ENCODE measurements at places on chromosomes 6 and 20.

DNA sequence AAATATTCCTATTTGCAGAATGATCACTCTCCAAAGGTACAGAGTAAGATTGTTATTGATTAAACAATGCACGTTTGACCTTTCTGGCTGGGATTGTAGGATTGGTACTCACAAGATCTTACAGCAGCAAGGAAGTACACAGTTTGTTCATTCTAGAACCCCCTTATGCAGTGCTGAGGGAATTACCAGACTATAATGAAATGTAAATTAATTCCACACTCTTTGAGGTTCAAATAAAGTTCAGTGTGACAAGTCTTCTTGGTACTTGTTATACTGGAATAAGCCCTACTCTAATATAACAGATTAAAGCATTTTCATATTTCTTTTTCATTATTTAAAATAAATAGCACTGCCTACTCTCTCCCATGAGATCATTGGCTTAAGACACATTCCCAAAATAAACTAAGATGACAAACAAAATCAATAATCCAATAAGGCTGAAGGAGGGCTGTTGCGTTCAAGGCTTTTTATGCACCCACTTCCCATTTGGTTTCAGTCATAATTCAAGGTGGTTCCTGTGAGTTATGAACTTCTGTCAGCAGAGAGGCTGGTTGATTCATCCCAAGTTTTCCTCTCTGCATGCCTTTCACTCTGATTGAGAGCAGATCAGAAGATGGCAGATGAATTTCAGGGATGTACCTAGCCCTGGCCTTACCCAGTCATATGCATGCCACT is 881.5 kb downstream of the C6orf118 start:
- DNase-seq = no peak

DNA sequence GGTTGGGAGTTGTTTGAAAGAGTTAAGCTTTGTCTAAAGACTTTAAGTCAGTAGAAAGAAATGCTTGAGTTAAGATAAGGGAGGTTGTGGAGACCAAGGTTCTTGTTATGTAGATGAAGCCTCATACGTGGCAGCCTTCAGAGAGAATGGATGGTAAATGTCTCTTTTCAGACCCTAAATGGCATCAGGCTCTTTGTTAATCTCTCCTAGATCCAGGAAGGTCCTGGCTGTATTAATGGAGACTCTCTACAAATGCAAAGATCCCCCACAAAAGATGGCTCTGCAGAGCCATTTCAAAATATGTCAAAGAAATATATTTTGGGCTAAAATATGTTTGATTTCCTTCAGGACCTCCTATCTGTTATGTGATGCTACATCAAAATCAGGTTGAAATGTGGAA is 161.6 kb downstream of the ADAT2 start:
- no peak for DNase-seq

GRCh38 chr6:16837217-16837972 is 76.1 kb upstream of the ATXN1 start:
- no peak for DNase-seq

DNA sequence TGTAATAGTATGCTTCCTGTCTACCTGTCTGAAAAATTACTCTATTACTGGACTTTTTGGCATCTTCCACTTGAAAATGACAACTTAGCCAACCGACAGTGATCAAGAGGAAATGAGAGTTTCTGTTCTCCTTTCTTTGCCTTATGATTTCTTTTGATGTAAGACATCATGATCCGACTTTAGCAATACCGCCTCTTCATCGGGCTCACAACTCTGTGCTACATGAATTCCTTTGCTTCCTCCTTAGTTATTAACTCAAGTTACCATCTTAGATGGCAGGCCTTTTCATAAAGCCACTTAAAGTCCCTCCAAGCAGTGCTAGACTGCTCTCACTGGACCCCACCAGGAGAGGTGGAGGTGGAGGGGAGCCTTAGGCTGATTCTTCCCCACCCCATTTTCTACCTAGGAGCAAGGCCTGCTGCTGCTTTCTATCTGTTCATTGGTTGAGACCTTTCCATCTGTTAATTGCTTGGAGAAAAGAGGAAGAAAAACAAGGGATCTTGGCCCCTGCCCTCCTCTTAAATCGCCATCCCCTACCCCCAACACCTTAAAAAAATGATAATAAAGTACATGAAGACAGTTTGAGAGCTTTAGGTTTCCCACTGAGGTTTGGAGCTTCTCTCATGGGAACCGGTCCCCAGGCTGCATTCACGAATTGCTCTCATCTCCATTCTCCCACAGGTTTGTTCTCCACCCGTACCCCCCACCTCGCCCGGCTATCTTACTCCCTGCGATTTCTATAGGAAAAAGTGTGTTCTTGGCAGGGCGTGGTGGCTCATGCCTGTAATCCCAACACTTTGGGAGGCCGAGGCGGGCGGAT is 21.6 kb upstream of the MCM3 start:
- no peak for DNase-seq

DNA sequence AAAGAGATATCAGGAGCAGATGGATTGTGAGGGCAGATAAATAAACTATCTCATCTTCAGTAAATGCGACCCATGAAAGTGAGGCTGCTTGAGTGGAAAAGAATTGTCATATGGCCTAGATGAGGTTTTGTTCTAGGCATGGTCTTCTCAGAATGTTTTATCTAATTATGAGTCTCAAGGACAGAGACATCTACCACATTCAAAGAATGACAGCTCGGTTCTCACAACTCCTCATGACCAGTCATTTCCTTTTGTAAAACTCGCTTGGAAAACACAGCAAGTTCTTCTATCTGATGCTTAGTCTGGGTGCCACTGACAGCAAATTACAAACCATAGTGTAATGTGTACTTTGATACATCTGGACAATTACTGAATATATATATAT is 140.5 kb downstream of the CCDC170 start:
- no peak for DNase-seq

DNA sequence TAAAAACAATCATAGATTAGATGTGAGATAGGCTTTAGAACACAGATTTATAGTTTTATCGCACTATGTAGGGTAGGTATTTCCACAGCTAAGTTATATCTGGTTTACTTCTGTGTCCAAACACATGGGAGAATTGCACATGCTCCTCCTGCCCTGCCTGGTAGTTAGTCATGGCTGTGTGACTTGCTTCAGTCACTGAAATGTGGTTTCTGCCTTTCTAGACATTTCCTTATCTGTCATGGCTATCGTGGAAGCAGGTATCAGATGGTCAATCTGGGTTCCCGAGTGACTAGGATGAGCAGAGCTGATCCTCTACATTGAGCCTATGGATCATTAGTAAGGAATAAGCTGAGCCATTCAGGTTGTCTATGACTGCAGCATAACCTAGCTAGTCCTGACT is 117.8 kb upstream of the GMDS start:
- DNase-seq = no peak

DNA sequence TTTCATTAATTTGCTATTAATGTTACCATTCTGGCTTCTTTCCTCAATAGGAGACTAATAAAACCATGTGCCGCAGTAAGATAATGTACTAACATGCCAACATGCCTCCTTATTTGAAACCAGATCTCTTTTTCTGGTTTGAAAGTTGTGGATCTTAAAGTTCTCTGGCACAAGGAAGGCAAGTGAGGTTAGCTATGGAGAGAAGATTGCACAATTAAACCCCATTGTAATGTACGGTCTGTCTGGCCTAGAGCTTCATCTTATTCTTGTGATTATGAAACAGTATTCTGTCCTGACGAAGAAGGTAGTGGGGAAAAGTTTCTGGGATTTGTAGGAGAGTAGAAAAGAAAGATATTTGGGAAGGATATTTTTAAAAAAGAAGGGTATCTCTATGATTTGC is 68.4 kb downstream of the EYA4 start:
- no peak for DNase-seq

- no peak for DNase-seq
Observed at GRCh38 chr6:131023834-131024504, 39.1 kb downstream of the EPB41L2 start.

GRCh38 chr6:18249271-18249670 is 15.1 kb downstream of the DEK start:
- DNase-seq = no peak

- no peak for DNase-seq
Observed at GRCh38 chr6:164478426-164478825, 831.0 kb downstream of the C6orf118 start.

GRCh38 chr6:158557927-158558326 is 2.0 kb upstream of the TMEM181 start:
- DNase-seq = no peak

- DNase-seq = no peak
Observed at GRCh38 chr6:135465903-135466302, 31.6 kb downstream of the AHI1 start.

Data from stimulated activated CD4-positive, alpha-beta T cell treated with anti-CD3 and anti-CD28 coated beads, TNF-alpha, amount 100 ng/mL, for 48 hours (primary cell).